ENCODE measurements at places on chromosomes 5 and 9.

- no peak for DNase-seq
These were observed 11.3 kb downstream of the TNC start for GRCh38 chr9:115106642-115107041.

DNA sequence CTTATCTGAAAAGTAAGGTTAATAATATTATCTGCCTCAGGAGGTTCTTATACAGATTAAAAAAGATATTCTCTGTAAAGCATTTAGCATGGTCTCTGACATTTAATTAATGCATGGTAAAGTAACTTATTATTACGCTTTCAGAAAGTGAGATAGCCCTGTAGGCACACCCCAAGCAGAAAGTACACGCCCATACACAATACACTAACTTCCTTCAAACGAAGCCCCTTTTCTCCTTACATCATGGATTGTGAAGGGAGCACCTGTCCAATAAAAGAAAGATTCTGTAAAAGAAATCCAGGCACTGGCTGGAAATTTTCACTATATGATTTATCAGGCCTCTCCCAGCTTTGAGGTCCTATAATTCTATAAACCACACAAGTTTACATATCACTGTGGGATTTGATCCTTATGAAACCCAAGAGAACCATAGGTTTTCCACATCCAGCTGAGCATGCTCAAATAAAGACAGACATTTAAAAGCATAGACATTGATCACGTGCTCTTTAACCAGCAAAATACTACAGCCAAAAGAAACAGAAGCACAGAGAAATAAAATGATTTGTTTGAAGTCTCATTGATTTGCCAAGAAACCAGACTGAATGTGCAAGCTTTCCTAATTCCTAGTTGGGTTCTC lies 14.1 kb upstream of the NR3C1 start:
- no peak for DNase-seq

- DNase-seq: no peak
These were observed 28.7 kb upstream of the ACTBL2 start for GRCh38 chr5:57511321-57511720.

- DNase-seq: no peak
These were observed 12.8 kb downstream of the FER start for GRCh38 chr5:108760512-108760911.

GRCh38 chr5:95841914-95842812 lies 19.6 kb upstream of the GLRX start:
- DNase-seq: peak; percentile 77

DNA sequence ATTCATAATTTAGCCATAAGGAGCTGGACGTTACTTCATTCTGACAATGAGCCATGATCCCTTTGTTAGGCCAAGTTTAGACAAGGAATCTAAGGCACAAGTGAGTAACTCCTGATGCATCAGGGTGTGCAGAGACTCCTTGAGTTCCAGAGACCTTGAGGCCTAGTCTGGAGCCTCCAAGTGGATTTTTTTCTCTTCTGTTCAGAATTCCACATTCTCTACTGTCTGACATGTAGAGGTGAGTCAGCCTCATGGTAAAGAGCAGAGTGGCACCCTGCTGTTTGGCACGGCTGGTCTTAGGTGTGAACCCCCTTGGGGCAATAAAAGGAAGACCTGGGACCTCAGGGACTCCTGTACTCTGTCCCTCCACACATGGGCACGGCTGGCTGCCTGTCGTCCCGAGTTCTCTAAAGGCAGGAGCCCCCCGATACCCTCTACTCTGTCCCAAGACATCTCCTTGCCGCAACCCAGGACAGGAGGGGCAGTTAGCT lies 22.0 kb upstream of the TGFBI start:
- peak; percentile 70 for DNase-seq

DNA sequence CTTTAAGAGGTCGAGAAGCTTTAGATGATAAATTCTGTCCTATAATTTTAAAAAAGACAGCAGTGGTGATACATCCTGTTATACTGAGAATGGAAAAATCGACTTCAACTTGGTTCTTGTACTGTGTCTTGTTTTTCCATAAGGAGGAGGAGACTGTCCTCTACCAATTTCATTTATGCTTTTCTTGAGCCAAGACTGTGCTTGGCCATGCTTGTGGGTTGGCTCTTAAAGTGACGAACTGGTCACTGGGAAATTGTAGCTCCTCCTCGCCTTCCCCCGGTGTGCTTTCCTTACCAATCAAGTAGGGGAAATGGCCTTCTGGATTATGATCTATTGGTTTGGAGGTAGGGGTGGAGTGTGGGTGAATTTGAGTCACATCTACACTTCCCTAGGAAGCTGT lies 67.1 kb upstream of the HSPB3 start:
- peak; percentile 35 for DNase-seq

DNA sequence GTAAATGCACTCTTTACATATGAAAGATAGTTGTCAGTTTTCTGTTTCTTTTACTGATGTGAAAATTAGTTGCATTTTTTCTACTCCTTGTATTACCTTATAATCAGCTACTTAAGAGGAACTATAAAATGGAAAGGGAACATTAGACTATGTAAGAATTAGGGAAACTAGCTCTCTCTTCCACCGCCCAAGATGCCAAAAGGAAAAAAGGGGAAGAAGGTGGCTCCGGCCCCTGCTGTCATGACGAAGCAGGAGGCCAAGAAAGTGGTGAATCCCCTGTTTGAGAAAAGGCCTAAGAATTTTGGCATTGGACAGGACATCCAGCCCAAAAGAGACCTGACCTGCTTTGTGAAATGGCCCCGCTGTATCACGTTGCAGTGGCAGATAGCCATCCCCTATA lies 15.2 kb upstream of the HOMER1 start:
- DNase-seq: no peak

DNA sequence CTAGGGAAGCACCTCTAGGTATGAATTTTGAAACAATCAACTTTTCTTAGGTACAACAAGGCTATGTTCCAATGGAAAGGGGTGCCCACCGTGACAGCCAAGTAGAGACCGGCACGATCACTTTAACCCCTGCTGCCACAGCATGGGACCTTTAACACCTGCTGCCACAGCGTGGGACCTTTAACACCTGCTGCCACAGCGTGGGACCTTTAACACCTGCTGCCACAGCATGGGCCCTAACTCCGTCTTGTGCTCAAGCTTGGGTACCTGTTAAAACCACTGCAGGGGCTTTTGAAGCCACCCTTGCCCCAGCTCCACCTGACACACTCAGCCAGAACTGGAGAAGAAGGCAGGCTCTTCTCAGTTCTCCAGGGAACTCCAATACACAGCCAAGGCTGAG lies 18.2 kb upstream of the MXD3 start:
- DNase-seq: no peak

DNA sequence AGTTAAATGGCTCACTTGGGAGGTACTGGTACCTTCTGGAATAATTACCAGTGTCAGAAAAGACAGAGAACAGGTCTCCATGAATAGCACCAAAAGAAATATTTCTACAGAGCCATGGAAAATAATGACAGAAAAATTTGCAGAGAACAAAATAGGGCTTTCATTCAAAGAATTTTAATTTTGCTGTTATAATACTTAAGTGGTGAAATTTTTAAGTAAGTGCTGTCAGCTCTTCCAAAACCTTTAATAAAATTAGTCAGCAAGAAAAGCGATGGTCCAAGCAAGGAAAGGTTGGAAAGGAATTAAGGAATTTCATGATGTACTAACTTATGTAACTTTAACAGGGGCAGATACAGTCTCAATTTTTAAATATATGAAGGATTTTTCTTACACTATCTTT lies 359.2 kb downstream of the NR2F1-AS1 start:
- no peak for DNase-seq

DNA sequence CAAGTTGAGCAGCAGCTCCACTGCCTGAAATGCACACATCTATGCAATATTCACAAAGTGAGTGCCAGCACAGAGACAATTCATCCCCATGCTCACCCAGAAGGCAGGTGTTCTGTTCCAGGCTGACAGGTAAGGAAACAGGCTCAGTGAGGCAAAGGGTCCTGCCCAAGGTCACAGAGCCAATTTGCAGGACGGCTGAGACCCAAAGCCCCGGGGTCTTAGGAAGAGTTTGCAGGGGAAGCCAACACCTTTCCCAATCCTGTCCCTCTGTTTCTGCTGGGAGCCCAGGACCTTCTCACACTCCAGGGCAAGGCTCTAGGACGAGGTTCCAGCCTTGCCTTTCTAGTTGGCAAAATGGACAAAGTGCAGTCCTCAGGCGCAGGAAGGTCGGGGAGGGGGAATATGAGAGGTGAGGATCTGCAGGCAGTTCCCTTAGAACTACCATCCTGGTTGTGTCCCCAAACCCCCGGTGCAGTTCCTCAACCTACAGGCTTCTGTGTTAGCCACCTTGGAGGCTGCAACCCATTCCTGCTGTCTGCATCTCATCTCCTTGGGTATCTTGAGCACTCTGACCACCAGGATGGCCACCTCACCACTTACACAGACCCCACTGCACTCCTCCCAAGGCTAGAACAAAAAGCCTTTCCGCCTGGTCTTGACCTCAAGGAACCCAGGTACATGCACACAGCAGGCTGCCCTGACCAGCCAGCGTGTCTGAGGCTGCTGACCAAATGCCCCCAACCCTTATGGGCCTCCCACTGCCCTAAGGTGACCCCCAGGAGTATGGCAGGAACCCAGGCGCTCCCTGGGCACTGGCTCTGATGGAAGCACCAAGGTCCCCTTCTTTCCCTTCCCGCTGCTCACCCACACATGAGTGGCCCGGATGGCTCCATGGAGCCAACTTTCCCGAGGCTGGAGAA lies 1.9 kb upstream of the BRD3 start:
- no peak for DNase-seq

GRCh38 chr5:62662521-62662920 lies 83.9 kb downstream of the LRRC70 start:
- DNase-seq: no peak

DNA sequence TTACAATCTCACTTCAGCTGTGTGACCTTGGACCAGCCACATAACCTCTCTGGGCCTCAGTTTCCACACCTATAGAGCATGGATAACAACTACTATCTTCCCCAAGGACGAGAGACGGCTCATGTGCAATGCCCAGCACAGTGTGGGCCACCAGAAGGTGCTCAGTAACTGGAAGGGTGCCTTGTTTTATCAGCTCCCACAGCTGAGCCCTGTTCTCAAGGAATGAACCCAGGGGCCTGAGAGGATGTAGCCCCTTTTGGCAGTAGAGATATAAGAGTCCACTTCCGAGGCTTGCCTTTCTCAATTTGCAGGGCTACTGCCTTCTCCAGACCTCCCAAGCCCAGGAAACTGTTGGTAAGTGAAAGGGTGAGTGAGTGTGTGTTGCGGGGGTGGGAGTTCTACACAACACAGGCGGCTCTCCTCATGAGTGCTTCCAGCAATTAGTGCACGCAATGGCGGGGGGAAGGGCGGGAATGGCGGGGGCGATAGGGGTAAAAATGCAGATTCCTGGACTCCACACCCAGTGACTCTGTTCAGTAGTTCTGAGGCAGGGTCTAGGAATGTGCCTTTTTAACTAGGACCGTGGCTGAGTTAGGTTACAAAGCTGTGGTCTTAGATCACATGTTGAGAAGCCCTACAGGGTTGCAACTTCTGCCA lies 185.1 kb downstream of the FSTL4 start:
- no peak for DNase-seq

GRCh38 chr5:37703841-37704241 lies 136.0 kb downstream of the GDNF start:
- DNase-seq: no peak

GRCh38 chr5:153516504-153517240 lies 26.2 kb downstream of the GRIA1 start:
- DNase-seq: no peak

- DNase-seq: no peak
These were observed 32.4 kb upstream of the CDK20 start for GRCh38 chr9:88006511-88007290.

DNA sequence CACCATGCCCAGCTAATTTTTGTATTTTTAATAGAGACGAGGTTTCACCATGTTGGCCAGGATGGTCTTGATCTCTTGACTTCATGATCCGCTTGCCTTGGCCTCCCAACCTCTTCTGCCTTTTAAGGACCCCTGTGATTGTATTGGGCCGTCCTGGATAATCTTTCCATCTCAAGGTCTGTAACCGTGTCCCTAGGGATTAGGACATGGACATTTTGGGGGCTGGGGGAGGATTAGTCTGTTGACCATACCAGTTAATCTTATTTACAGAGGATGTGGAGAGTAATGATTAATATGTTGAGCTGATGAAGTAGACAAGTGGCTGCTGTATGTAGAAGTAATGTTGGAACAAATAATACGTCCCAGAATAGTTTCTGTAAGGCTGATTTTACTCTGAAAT lies 23.1 kb downstream of the LNPEP start:
- no peak for DNase-seq

GRCh38 chr5:179316982-179317381 lies 28.3 kb downstream of the ADAMTS2 start:
- DNase-seq: no peak

DNA sequence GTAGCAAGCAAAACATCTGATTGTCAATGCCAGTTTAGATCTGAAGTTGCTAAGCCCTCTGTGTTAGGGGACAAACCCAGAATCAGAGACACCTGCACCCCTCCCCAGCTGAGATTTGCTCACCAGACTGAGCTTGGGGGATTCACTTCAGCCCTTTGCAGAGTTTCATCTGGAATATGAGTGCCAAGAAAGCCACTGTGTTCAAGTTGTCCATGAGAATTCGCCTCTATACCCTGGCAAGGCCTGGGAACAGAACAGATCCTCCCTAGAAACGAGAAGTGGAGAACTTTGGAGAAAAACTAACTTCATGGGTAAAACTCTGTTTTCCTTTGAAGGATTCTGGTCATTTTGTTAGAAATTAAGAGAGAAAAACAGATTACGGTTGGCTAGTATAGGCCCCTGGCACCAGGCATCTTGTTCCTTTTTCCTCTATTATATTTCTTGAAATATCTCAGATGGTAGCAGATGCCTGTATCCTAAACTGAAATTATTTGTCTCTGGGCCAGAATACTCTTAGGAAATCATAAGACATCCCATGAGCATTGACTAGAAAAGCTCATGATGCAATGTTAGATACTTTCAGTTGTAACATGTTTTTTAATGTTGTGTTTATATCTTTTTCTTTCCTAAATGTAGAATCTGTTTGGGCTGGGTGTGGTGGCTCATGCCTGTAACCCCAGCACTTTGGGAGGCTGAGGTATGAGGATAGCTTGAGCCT lies 64.4 kb downstream of the SNX18 start:
- DNase-seq: peak; percentile 66

GRCh38 chr5:143025971-143026370 lies 255.8 kb downstream of the ARHGAP26 start:
- no peak for DNase-seq

DNA sequence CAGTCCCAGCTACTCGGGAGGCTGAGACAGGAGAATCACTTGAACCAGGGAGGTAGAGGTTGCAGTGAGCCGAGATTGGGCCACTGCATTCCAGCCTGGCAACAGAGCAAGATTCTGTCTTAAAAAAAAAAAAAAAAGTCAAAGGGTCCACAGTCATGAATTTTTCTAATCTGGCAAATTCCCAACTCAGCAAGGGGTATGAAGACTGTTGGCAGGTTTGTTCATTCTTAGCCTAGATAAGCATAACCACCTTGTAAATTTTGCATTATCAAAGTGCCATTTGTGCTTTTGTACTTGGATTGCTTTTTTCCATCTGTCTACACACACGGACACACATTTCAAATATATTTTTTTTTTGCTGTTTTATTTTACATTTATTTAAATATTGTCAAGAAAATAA lies 299.8 kb upstream of the NUDT12 start:
- no peak for DNase-seq

GRCh38 chr5:29170599-29170998 lies 2022.9 kb upstream of the CDH6 start:
- no peak for DNase-seq
